MM.1S (cell line): ENCODE measurements at places on chromosomes 7 and 10.

GRCh38 chr10:71516890-71517289, 120.2 kb downstream of the CDH23 start:
- DNase-seq = no peak

DNA sequence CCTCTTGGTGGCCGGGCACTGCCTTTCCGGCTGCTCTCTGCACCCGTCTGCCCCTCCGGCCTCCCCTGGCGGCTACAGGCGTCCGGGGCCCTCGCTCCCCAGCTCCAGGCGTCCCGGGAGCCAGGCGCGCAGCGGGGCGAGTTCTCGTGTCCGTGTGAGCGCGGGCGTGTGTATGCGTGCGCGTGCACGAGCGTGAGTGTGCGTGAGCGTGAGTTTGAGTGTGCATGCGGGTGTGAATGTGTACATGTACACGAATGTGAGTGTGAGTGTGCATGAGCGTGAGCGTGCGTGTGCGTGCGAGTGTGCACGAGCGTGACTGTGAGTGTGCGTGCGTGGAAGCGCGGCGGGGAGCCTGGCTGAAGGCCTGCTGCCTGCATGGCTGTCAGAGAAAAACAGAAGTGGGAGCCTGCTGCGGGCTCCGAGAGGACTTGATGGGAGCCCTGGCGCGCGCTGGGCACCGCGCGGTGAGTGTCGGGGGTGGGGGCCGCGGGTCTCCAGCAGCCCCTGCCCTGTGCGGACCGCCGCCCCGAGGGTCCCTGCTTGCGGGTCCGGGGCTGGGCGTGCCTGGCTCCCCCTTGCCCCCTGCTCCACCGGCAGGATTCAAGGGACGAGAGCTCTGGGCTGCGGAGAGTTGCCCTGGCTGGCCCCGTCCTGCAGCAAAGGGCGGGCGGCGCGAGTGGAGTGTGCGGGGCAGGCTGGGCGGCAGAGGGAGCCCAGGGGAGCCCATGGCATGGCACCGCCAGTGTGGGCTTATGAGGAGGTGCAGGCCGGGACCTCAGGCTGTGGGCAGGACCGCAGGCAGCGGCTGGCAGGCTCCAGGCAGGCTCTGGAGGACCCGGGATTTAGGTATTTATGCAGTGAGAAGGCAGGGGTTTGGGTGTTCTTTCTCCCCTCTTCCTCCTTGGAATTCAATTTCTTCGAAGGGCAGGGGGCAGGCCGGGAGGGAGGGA, 75.8 kb upstream of the EN2 start:
- DNase-seq = no peak

GRCh38 chr7:48245751-48246472, 74.7 kb downstream of the ABCA13 start:
- no peak for DNase-seq

DNA sequence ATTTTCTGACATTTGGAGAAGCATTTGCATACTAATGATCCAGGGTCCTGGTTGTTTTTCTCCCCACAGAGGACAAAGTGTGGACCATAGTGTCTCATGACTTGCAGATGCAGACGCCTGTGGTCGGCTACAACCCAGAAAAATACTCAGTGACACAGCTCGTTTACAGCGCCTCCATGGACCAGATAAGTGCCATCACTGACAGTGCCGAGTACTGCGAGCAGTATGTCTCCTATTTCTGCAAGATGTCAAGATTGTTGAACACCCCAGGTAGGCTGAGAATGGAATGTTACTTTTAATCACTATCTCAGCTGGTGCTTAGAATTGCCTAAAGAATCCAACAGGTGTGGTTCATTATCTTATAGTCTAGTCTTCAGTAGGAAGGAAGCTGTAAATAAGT, 951.5 kb upstream of the C7orf33 start:
- no peak for DNase-seq

DNA sequence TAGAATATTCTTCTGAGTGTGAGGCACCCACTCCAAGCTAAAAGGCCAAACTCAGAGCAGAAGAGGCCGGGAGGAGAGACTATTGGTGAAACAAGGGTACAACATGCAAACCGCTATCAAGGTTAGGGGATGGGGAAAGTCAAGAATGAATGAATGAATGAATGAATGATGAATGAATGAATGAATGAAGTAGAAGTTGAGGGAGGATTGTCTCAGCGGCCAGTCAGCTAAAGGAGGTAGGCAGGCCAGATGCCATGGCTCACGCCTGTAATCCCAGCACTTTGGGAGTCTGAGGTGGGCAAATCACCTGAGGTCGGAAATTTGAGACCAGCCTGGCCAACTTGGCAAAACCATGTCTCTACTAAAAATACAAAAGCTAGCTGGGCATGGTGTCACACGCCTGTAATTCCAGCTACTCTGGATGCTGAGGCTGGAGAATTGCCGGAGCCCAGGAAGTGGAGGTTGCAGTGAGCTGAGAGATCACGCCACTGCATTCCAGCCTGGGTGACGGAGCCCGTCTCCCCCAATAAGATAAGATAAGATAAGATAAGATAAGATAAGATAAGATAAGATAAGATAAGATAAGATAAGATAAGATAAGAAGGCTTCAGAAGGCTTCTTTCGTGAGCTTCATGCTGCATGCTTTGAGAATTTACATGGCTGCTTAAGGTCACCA, 250.8 kb downstream of the CCDC3 start:
- DNase-seq = no peak

DNA sequence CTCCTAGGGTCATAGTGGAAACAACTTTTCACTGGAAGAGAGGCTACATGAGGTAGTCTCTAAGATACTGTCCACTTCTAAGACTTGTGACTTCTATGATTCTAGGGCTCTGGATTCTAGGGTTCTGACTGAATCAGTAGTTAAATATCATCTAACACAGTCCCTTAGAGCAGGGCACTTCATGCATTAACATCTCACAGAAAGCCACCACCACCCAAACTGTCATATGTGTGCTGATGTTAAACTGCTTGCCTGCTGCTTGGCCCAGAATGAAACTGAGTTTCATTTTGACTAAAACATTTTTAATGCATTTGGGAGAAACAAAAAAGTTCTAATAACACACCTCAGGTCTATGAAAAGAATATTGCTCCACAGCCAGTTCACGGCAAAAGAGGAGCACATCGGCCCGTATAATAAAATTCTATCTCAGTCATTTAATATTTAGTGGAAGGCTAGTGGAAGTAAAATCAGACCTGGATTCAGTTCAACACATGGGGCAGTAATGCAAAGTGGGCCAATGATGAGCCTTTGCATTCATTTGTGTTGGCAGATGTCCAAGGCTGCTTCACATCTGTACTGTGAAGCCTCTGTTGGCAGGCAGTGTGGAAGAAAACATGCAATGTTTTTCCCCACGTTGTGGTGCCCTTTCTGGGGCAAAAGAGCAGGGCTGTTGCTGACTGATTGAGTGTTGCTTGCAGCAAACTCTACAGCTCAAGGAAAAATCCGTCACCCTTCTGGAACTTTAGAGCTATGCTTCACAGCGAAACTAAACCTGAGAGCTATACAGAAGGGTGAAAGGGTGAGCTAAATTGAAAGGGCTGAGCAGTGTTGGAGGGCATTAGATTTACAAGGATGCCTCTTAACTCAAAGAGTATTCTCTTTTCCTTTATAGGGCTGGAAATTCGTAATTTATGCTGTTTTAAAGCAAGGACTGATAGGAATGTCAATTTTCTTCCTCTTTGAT, 33.5 kb upstream of the AUTS2 start:
- DNase-seq = no peak

GRCh38 chr10:79985481-79986072, 36.7 kb upstream of the SFTPD start:
- no peak for DNase-seq

DNA sequence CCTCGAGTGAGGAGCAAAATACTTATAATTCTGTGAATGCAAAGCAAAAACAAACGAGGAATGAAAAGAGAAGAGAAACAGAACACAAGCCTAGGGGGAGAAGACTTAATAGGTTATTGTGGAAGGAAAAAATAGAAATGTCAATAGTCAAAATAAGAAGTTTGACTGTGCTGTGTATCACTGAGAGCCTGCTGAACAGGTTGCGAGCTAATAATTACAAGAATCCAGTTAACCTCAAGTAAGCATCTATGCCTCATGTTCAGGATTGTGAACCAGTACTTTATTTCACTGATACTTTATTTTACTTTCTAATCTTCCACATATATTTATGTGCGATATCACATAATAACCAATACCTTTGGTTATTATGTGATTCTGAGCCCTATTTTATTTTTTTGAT, 316.7 kb downstream of the OTUD1 start:
- no peak for DNase-seq
